ENCODE measurements at places on chromosomes 5 and 9.

DNA sequence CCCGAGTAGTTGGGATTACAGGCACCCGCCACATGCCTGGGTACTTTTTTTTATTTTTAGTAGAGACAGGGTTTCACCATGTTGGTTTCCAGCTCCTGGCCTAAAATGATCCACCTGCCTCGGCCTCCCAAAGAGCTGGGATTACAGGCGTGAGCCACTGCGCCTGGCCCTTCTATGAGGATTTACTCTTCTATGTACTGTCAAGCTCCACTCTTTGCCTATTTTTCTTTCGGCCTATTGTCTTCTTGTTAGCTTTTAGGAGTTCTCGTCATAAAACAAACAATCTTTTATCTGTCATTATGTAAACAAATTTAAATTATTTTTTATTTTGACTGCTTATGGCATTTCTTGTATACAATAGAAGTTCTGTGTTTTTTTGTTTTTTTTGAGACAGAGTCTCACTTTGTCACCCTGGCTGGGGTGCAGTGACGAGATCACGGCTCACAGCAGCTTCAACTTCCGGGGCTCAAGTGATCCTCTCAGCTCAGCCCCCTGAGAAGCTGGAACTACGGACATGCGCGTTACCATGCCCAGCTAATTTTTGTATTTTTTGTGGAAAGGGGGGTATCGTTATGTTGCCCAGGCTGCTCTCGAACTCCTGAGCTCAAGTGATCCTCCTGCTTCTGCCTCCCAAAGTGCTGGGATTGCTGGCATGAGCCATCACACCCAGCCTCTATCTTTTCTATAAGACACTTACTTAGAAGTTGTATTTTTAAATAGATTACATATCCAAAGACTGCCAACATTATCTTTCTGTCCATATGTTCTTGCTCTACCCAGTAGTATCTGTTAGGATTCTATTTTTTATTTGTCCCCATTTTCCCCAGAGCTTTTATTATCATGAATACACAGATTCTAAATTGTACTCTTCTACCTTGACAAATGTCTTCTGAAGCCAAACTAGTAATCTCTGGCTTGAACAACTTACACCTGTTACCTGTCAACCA, 29.2 kb downstream of the CSNK1A1 start:
- DNase-seq = no peak

GRCh38 chr9:5832071-5832537, 813 bp downstream of the ERMP1 start:
- DNase-seq = no peak

- DNase-seq = no peak
Measured at GRCh38 chr9:93598647-93599241, 22.4 kb downstream of the PHF2 start.

- no peak for DNase-seq
Measured at GRCh38 chr9:125125523-125125922, 17.8 kb downstream of the SCAI start.

Measured in NCI-H187 (cell line).